Fibroblast of lung (primary cell): ENCODE measurements at places on chromosomes 6 and 20. TPM values are rescaled to one million over a fixed set of nuclear protein-coding genes. Genes with fewer than 3 reads are reported as not detected.

GRCh38 chr6:170437719-170438401 is 115.2 kb downstream of the PSMB1 start:
- peak overlapping the region; percentile 97 for H3K27ac ChIP-seq
- H3K4me3 ChIP-seq = no peak overlapping the region
- no peaks in the 10 kb centered on the region for H3K36me3 ChIP-seq
- H3K4me1 ChIP-seq = peaks cover 22% of the 10 kb centered on the region
- peak; percentile 40 for DNase-seq
- H3K27me3 ChIP-seq = no peaks in the 10 kb centered on the region

DNA sequence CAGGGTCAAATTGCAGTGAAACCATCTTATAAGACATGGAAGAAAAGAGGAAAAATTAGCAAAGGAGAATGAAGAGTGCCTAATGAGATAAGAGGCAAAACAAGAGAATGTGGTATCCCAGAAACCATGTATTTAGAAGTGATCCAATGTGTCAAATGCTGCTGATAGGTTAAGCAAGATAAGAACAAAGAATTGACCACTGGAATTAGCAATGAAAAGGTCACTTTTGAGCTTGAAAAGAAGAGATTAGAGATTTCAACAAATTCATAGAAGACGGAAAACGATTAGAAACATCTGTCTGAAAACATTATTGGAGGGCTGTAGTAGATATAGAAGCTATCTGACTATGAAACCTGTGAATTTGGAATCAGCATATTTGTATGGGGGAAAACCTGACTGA is 112.2 kb downstream of the AHI1 start:
- no peak overlapping the region for H3K4me3 ChIP-seq
- no peaks in the 10 kb centered on the region for H3K27me3 ChIP-seq
- H3K4me1 ChIP-seq = no peaks in the 10 kb centered on the region

DNA sequence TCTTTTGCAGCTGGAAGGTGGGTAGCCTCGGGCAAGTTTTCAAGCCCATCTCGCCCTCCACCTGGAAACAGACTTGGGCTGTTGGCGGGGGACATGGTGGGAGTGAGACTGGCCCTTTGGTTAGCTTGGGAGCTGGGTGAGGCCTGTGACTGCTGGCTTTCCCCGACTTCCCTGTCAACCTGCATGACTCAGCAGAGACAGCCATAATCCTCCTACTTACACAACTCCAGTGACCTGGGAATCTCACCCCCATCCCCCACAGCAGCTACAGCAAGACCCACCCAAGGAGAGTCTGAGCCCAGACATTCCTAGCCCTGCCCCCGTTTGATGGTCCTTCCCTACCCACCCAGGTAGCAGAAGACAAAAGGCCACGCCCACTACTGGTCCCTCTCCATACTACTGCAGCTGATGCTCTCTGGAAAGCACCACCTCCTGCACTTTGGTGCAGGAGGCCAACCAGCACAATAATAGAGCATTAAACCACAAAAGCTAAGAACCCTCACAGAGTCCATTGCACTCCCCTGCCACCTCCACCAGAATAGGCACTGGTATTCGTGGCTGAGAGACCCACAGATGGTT is 188.4 kb downstream of the TRDN start:
- H3K4me1 ChIP-seq = no peaks in the 10 kb centered on the region
- H3K4me3 ChIP-seq = no peak overlapping the region
- no peak overlapping the region for H3K27ac ChIP-seq
- no peaks in the 10 kb centered on the region for H3K27me3 ChIP-seq
- DNase-seq = no peak
- no peaks in the 10 kb centered on the region for H3K36me3 ChIP-seq

- H3K4me1 ChIP-seq = no peaks in the 10 kb centered on the region
- no peak overlapping the region for H3K4me3 ChIP-seq
- H3K27ac ChIP-seq = no peak overlapping the region
- no peaks in the 10 kb centered on the region for H3K27me3 ChIP-seq
These were observed 48.6 kb downstream of the CHMP4B start for GRCh38 chr20:33859751-33860150.

GRCh38 chr20:63979557-63980316 is at the start of gene SAMD10:
Gene SAMD10, minus strand, starts transcription at chr20:63979642. Its CDS starts 175 bp downstream, at chr20:63979467.
- peak within 1 kb of the TSS; percentile 33 for H3K4me3 ChIP-seq
- H3K27ac ChIP-seq = peak within 1 kb of the TSS; percentile 83
- peaks cover 3% of the 10 kb centered on the region for H3K36me3 ChIP-seq
- peak; percentile 47 for DNase-seq
- H3K4me1 ChIP-seq = peaks cover 14% of the 10 kb centered on the region

DNA sequence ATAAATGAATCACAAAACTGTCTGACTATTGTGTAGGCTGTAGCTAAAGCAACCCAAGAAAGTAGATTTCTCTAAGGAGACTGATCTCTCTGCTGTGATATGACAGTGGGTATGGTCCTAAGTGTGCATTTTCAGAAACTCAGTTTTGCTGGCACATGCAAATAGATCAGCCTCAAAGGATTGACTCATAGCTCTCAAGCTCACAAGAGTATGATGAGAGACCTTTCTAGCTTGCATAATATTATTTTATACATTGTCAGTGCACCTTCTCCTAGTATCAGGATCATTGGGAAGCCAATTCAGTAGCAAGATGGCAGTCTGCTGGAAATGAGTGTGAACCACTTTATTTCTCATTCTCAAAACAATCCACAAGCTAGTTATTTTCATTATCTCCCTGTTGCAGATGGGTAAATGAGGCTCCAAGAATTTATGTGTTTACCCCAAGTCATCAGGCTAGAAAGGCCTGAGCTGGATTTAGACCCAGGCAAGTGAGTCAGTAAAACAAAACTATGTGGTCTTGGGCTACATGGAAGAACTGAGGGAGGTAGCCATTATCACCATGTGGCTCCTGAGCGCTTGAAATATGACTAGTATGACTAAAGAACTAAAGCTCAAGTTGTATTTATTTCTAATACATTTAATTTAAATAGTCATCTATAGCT is 27.9 kb upstream of the PLCB4 start:
- peaks cover 3% of the 10 kb centered on the region for H3K4me1 ChIP-seq
- H3K27ac ChIP-seq = no peak overlapping the region
- H3K36me3 ChIP-seq = no peaks in the 10 kb centered on the region
- no peak overlapping the region for H3K4me3 ChIP-seq
- H3K27me3 ChIP-seq = no peaks in the 10 kb centered on the region
- DNase-seq = peak; percentile 21

GRCh38 chr6:135334169-135334568 is 153.1 kb downstream of the MYB start:
- H3K27ac ChIP-seq = no peak overlapping the region
- H3K36me3 ChIP-seq = no peaks in the 10 kb centered on the region
- no peak overlapping the region for H3K4me3 ChIP-seq
- H3K4me1 ChIP-seq = no peaks in the 10 kb centered on the region
- H3K27me3 ChIP-seq = no peaks in the 10 kb centered on the region

PPIL4 gene
- 37.5 and 41.1 TPM in 2 replicates for total RNA-seq

RUNX2 gene
- 2.1 and 4.5 TPM in 2 replicates for total RNA-seq

TMC2 gene
- total RNA-seq = under 0.01 TPM in 2 replicates
